Cortex of kidney (tissue), 1 donor: ENCODE measurements at places on chromosomes 2 and 18.

DNA sequence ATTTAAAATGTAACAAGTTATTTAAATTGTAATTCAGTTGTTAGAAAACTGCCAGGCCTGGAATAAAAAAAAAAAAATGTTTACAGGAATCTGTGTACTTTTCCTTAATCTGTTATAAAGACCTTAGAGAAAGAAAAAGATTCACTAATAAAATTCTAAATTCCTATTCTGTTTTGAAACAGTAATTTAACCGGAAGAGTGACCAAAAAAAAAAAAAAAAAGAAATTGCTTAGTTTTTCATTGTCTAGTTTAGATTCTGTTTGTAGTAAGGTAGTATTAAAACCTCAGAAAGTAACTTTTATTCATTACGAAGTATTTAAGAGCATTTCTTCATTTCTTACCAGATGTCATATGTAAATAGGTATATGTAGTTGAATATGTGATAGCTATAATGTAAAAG lies 2.5 kb downstream of the REL start:
- DNase-seq: no peak

DNA sequence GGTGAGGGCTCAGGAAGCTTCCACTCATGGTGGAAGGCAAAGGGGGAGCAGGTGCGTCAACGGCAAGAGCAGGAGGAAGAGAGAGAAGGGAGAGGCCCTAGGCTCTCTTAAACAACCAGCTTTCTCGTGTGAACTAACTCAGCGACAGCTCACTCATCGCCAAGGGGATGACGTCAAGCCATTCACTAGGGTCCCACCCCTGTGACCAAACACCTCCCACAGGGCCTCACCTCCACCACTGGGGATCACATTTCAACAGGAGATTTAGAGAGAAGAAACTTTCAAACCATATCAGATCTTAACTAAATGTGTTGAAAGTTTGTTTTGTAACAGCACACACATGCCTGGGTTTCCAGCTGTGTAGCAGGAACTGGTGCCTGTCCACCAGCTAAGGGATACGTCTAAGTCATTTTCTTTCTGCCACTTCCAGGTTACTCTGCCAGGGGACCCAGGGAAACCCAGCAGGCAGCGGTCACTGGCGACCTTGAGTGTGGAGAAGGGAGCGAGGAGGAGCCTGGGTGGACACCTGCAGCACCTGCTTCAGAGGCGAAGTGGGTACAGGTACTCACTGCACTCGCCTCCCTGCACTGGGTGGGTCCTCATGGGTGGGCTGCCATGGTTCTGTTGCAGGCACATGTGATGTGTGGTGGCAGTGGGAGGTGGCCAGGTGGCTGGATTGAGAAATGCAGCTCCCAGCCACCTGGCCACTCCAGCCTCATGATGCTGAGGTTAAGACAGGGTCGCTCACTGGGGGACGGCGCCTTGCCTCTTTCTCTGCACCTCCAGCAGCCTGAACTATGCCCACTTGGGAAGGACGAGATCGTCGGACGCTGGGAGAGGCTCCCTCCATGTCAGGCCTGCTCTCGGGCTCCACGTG lies 8.4 kb upstream of the GPC1 start:
- DNase-seq: no peak

- no peak for DNase-seq
These were observed 43.2 kb downstream of the TSHZ1 start for GRCh38 chr18:75253784-75254183.

GRCh38 chr2:205685314-205686055 lies 3.2 kb downstream of the NRP2 start:
- no peak for DNase-seq

DNA sequence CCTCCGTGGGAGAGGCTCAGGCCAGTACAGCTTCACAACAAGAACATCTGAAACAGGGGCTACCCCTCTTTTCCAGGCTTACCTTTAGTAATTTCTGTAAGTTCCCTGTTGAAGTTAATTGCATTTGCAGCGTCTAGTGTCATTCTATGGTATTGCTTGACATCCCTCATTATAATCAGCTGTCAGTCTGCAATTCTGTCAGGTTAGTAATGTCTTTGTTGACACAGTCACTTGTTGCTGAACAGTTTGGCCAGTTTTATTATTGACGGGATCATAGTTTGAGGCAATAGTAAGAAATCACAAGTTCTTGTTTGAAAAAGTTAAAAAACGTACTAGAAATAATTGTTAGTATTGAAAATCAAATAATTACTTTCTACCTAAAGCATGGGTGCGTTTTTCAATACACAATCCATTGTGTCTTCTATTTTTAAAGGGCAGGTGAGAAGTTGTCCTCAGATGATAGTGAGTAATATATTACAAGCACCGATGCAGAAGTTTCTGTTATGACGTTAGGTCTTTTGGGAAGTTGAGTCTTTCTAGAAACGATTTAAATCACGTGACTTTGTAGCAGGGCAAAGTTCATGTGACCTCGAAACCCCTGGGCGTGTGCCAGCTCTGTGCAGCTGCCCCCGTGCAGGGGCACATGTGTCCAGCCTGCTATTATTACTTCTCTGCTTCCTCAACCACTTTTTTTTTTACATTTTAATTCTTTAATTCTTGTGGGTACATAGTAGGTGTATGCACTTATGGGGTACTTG lies 49.5 kb upstream of the MBP start:
- DNase-seq: no peak

DNA sequence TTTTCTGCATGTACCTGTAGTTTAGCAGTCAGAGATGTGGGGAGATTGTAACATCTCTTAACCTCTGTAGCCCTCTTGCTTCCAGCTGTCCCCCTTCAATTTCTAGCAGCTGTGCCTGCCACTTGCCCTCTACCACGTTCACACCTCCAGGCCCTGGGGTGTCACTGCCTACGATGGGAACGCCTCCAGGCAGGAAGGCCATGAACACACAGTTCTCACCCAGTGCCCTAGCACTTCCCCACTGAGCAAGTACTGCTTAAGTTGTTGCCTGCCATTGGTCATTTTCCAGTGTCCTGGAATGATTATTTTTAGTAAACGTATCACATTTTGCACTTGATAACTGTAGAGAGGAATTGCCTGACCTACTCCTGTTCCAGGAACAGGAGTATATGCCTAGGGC lies 77.1 kb upstream of the B3GNT7 start:
- DNase-seq: no peak

- no peak for DNase-seq
These were observed at the start of gene MTX2 for GRCh38 chr2:176269319-176270099. MTX2 (plus strand) TSS chr2:176269442; CDS start chr2:176269630, 188 bp downstream.

DNA sequence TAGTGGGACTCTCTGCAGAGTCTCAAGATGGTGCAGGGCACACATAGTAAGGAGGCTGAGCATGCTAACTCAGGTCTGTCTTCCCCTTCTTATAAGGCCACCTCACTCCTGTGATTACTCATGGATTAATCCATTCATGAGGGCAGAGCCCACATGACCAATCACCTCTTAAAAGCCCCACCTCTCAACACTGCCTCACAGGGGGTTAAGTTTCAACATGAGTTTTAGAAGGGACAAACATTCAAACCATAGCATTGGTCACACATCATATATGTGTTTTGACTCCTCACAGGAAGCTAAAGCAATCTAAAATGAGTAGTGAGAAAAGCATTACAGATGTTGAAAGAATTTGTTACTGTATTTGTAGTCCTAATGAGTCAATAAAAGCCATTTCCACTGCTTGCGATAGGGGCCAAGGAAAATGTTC lies 57.5 kb downstream of the DTNA start:
- no peak for DNase-seq

DNA sequence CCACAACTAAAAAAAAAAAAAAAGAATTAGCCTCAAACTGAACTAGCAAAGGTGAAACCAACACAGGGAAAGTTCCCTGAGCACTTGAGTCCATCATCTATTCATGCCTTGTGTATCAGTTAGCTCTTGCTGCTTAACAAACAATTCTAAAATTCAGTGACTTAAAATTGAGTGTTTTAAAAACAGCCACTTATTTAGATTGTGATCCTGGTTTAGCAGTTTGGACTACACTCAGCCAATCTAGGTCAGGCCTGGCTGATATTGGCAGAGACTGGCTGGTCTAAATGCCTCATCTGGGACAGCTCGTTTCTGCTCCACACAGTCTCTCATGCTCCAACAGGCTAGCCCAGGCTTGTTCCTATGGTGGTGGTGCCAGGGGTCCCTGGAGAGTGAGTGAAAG lies 247.9 kb downstream of the ATAD2B start:
- DNase-seq: no peak

DNA sequence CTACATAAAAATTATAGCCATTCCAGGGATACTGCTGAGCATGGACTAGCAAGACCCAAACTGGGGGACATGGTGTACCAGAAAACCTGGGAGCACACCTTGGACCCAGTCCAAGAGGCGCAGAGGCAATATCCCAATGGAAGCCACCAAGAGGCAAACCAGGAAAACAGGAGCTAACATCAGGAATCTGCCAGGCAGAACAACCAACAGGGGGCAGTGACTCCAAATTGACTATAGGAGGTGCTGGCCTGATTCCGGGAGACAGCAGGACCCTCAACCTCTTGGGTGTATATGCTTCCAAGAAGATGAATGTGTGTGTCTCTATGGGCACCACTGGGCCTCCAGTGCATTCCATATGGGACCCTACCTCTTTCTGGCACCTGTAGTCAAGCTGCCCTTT lies 172.7 kb upstream of the ARL4C start:
- DNase-seq: no peak

- peak; percentile 41 for DNase-seq
These were observed at the start of gene TANC1 for GRCh38 chr2:158968396-158969161. TANC1 (plus strand) TSS chr2:158968640; CDS start chr2:159065911, 97,271 bp downstream.

DNA sequence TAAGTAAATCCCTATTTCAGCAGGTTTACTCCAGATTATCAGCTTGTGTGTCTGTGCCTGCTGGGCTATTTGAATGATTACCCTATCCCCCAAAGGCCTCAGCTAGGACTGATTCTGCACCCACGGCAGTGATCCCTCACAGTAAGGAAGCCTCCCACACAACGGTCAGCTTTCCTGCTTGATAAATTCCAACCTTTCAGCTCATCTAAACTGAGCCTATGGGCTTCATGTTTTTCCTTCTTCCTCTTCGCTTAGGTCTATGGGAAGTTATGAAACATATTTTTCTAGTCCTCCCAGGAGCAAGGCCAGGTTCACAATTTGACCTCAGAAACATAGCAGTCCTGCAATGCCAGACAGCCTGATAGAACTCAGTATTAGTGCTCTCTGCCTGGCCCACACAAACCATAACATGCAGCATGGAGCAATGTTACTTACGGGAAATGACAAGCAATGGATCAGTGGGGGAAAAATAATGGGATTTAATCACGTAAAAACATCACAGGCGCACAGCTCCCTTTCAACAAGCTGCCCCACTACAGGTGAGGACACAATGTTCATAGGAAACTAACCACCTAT lies 170.9 kb downstream of the ZNF521 start:
- DNase-seq: no peak

GRCh38 chr18:75393721-75394120 lies 33.8 kb downstream of the SMIM21 start:
- DNase-seq: no peak

GRCh38 chr18:26930630-26931029 lies 65.1 kb upstream of the AQP4 start:
- no peak for DNase-seq

- DNase-seq: no peak
These were observed 3.2 kb downstream of the GPR17 start for GRCh38 chr2:127649100-127649611.

DNA sequence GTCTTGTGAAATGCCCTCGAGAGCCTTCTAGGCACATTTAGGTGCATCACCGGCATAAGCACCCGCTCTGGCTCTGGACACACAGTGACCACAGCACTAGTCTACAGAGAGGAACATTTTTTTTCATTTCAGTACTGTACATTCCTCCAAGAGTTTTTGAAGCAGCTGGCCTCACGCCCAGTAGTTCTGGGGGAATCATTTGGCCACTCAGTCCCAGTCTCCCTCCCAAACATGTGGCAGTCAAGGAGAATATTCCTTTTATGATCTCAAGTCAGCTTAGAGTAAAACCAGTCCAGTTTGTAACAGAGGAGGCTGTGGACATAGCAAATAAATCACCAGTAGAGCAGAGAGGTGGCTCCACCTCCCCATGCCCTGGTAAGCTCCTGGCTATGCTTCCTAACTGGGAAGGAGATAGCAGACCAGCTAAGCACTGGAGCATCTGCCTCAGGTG lies 48.1 kb downstream of the KCNE4 start:
- DNase-seq: no peak

DNA sequence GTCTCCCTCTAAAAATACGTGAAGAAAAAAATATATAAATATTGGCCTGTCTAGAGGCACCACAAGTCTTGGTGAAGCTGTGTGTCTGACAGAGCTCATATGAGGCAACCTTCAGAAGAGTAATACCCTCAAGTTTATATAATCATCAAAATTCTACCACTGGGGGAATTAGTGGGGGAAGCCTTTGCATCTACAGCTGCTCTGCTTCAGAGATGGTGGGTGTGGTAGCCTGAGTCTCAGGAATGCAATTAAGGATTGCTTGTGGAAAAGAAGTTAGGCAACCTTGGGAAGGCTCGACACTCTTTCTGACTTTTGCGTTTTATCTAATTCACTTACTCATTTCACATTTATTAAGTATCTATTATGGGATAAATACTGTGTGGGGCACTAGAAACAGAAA lies 17.4 kb downstream of the TPGS2 start:
- no peak for DNase-seq

GRCh38 chr2:134943540-134943939 lies 24.9 kb downstream of the CCNT2 start:
- no peak for DNase-seq

GRCh38 chr2:234655706-234656105 lies 158.8 kb upstream of the ARL4C start:
- DNase-seq: no peak

- DNase-seq: no peak
These were observed 679.2 kb downstream of the NYAP2 start for GRCh38 chr2:226078666-226079065.

- DNase-seq: no peak
These were observed 159.7 kb upstream of the FBXO11 start for GRCh38 chr2:48066000-48066399.

- DNase-seq: no peak
These were observed 3.5 kb upstream of the RNU4ATAC start for GRCh38 chr2:121527009-121527682.

DNA sequence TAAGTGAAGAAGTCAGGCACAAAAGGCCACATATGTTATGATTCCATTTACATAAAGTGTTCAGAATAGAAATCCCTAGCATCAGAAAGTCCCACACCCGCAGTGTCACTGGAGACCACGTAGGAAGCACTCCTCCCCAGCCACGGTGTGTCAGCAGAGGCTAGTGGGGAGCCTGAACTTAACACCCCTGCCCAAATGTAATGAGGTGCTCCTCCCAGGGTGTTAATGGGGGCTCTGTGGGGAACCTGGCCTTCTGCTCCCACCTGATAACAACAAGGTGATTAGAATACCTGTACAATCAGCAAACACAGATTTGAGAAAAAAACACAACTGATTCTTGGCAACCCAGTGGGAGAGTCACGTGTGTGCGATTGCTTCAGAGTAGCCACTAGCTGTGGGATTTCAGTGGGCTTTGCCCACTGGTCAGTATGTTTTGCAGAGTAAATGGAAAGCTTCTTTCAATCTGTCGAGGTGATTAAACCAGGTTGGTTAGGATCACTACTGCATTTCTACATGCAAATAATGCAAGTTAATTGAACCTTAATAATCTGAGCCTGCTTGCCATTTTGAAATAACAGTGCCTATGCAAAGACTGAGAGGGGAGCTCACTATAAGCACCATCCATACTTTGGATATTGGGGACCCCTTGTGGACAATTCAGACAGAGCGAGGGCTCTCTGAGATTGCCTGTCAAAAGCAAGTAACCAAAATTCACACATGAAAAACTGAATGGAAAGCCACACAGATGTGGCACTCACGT lies 20.6 kb upstream of the ATRAID start:
- no peak for DNase-seq
